NCI-H2081 (cell line): ENCODE measurements at places on chromosomes 3 and 15.

- DNase-seq, result no peak
Measured at GRCh38 chr15:50187997-50188396, 6.0 kb downstream of the SLC27A2 start.

DNA sequence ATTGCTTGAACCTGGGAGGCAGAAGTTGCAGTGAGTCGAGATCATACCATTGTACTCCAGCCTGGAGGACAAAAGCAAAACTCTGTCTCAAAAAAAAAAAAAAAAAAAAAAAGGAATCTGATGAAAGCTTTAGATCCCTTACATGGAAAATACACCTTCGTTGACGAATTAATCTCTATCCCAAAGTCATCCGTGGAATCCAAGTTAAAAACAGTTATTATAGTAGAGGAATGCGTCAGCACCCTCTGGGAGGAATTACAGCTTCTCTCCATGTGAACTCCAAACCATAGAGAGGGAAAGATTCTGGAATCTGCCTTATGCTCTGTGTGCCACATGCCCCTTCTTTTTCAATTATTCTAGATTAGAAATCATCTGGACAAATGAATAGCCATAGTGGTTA is 192.3 kb upstream of the C2CD4B start:
- no peak for DNase-seq

GRCh38 chr3:185934767-185935464 is 2.9 kb downstream of the TRA2B start:
- no peak for DNase-seq

GRCh38 chr15:65355173-65355987 is 22.4 kb downstream of the IGDCC3 start:
- DNase-seq, result no peak

DNA sequence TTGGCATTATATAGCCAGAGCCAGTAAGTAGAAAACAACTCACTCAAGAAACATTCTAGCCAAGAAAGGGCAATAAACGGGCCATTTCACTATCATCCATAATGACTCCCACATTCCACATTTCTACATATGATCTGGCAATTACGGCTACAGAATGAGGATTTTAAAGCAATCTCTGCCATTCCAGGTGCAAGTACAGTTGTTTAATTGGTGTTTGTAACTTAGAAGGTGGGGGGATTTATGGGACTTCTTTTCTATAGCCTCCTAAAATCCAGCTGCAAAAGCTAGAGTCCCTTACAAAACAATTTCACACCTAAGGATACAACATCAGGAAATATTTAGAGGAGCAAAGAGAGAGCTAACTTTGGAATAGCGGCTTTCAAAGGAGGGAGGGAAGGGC is 295.4 kb upstream of the RORA start:
- no peak for DNase-seq

DNA sequence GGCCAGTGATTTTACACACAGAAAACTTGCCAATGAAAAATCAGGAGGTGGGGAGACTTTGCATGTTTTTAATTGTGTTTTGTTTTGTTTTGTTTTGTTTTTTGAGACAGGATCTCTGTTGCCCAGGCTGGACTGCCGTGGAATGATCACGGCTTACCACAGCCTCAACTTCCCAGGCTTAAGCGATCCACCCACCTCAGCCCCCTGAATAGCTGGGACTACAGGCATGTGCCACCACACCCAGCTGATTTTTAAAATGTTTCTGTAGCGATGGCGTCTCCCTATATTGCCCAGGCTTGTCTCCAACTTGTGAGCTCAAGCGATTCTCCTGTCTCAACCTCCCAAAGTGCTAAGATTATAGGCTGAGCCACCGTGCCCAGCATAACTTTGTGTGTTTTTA is 46.0 kb downstream of the MEIS2 start:
- DNase-seq, result no peak

GRCh38 chr3:11907667-11908660 is 61.3 kb upstream of the TAMM41 start:
- no peak for DNase-seq

DNA sequence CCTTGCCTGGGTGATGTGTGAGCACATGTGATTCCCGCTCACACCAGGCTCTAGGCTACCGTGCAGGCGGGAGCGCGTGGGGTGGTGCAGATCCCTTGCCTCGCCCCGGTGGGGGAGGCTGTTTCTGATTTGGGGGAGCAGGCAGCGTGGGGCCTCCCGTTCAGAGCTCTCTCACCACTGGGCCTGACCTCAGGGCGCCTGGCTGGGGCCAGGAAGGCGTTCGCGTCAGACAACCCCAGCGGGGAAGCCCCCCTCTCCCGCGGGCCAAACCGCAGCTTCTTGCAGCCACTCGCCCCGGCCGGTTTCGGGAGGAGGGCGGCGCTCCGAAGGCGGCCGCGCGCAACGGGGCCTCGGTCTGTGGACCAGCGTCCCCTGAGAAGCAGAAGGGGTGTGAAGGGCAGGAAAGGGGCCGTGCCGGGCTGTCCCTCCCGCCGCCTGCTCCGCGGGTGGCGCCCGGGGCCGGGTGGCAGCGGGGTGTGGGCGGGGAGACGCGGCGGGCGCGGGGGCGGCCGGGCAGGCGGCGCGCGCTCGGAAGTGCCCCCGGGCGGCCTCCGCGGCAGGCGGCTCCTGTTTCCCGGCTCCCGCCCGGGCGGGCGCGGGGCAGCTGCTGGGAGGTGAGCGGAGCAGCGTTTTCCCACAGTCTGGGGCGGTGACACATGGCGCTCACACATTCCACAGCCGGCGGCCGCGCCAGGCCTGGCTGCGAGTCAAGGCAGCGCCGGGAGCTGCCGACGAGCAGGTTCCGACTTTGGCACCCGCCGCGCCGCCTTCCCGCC is 65.1 kb upstream of the HES1 start:
- peak; percentile 92 for DNase-seq

- DNase-seq, result peak; percentile 9
Measured at GRCh38 chr3:40719660-40720287, 195.0 kb downstream of the ZNF621 start.

DNA sequence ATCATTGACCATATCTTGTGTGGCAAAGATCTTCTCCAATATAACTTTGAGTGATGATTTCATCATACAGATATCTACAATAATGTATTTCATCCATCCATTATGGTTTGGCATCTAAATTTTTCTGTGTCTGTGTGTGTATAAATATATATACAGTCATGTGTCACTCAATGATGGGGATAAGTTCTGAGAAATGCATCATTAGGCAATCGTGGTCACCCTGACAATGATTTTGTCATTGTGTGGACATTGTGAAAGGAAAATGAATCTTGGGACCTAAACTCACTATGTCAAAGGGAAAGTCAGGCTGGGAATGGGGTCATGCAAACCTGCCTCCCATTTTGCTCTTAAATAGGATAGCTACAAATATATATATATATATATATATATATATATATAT is 12.4 kb downstream of the CFAP161 start:
- no peak for DNase-seq

DNA sequence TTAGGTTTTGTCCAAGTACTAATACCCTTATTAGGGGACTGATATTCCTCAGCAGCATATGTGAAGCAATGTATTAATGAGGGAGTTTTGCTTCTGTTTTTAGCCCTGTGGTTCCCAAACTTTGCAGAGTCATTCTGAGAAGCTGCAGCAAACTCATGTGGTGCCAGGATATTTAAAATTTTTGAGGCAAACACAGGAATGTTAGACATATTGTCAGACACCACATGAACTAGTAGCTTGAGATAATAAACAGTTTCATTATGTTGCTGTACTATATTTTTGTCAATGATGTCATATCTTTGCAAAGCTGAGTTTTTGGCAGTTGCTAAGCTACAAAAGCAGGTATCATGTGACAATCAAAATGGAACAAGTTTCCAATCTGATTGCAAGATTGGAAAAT is 36.6 kb downstream of the ATP6V1A start:
- no peak for DNase-seq

DNA sequence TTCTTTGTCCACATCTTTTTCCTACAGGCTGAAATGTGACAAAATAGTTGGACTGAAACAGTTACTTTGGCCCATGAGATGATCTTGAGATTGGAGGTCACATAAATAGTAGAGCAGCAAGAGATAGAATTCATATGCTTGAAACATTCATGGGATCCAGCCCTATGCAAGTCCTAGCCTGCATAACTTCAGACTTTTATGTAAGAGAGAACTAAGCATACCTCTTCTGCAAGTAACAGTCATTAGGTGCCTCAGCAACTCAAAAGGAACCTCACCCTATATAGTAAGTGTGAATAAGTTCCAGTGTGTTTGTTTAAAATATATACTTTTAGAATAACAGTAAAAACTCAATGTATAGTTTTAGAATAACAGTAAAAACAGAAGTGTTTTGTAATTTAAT is 138.0 kb upstream of the P2RY1 start:
- no peak for DNase-seq

DNA sequence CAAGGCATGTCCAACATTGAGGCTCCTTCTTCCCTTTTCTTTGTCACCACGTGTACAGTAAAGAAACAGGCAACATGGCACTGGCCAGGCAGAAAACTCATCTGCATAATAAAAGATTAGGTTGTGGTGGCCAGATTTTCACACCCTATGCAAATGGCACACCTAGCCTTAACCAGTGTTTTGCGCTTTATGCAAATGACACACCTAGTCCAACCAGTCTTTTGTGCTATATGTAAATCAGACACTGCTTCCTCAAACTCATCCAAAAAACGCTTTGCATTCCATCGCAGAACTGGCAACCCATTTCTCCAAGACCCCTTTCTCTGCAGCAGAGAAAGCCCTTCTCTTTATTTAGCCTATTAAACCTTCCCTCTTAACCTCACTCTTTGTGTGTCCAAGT is 109.1 kb downstream of the ZNF385D start:
- no peak for DNase-seq

- no peak for DNase-seq
Measured at GRCh38 chr3:27340534-27340933, 28.6 kb downstream of the NEK10 start.

DNA sequence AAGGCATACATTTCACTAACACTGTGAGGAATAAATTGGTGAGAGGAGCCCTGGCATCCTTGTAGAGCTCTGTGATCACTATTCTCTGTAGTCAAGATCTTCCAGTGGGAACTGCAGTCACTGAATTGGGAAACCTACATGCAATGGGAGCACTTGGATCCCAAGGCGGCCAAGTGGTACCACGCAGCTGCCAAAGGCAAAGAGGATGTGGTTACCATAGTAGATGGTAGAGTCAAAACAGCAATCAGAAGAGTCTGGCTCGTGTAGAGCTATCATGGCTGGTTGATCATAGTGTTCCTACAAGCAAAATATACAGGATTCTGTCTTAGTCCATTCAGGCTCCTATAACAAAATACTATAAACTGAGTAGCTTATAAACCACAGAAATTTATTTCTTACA is 849.7 kb downstream of the ROBO2 start:
- DNase-seq, result no peak

- no peak for DNase-seq
Measured at GRCh38 chr3:101128001-101128400, 134.8 kb upstream of the ABI3BP start.

- no peak for DNase-seq
Measured at GRCh38 chr3:160686955-160687535, 10.1 kb downstream of the ARL14 start.

DNA sequence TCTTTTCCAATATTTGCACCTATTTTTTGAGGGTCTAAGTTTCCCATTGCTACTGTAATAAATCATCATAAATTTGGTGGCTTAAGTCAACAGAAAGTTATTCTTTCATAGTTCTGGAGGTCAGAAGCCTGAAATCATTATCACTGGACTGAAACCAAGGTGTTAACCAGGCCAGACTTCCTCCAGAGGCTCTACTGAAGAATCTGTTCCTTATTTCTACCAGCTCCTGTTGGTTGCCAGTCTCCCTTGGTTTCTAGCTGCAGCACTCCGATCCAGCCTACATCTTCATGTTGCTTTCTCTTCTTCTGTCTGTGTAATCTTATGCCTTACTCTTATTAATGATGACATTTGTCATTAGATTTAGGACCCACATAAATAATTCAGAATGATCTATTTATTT is 22.0 kb upstream of the ARPP21 start:
- DNase-seq, result no peak

GRCh38 chr15:63509056-63509954 is 4.9 kb downstream of the USP3 start:
- DNase-seq, result peak; percentile 71

DNA sequence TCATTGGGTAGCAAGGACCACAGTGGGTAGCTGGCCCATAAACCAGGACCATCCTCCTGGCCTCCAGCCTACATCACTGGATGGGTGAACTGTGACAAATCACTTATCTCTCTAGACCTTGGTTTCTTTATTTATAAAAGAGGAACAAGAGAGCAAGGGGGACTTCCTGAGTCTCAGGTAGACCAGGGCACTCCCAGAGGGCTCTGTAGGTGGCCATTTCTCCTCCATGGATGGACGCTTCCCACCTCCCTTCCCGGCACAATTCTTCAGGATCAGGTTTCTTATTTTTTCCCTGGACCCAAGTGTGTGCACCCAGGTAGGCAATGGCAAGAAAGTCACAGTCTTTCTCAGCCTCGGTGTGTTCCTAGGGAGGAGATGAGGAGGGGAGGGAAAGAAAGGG is 41.4 kb upstream of the SPATA12 start:
- no peak for DNase-seq

DNA sequence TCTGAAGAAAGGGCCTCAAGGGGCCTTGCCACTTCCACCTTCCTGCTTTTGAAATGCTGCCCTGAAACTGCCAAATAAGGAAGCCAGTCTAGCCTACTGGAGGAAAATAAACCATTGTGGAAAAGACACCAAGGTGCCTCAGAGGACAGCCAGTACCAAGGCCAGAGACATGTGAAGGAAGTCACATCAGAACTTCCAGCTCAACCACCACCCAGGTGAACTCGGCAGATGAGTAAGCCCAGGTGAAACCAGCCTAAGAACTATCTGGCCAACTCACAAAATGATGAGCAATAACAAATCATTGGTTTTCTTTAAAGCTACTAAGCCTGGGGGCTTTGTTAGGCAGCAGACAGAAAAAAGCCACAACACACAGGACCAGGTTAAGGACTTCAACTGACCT is 103.0 kb downstream of the MAGI1 start:
- DNase-seq, result no peak

- no peak for DNase-seq
Measured at GRCh38 chr3:128770387-128770786, 44.4 kb downstream of the RAB7A start.

DNA sequence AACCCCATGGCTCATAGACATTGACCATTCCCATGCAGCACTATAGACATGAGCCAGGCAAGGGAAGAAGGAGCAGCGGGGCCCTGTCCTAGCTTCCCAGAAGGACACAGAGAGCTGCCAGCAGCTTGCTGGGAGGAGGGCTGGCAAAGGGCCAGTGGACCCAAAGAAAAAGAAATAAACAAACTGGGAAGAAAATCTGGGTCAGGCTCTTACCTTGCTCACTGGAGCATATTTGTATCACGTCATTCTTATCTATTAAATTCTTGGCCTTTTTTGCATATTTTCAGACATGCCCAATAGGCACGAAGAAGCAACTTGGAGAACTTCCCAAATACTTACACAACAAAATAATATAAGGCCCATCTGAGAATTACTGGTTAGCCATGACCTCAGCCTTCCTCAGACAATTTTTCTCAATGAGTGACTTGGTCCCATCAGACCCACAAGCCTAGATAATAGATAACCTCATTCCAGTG is 28.4 kb downstream of the RASGRP1 start:
- DNase-seq, result no peak
